ENCODE measurements at places on chromosomes 5 and 9.

DNA sequence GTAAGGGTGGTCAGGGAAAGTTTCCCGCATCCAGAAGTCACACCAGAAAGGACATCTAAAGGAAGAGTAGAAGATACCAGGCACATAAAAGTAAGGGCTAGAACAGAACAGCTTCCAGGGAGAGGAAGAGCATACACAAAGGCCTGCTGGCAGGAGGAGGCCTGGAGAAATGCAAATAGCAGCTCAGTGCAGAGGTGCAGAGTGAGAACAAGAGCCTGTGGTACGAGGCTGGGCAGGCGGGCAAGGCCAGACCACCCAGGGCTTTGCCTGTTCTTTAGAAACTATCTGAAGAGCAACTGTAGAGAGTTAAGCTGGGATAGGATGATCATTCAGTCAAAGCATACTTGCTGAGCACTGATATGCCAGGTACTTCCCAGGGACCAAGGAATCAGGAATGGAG lies 115.3 kb downstream of the DROSHA start:
- DNase-seq: no peak

DNA sequence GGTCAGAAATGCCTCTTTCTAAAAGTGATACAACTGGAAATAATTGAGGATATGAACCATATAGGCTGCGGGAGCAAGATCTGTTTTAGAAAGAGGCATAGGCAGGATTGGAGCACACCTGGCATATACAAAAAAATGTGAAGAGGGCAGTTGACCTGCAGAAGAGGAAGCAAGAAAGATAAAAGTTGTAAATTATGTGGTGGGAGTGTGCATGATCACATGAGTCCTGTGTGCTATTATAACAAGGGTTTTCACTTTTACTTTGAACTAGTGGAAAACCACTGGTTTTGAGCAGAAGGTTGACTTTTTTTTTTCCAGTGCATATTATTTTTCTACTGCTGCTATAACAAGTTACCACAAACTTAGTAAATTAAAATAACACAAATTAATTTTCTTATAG lies 489.3 kb downstream of the ANXA1 start:
- no peak for DNase-seq

GRCh38 chr9:111949919-111950318 lies 53.3 kb downstream of the UGCG start:
- DNase-seq: no peak

GRCh38 chr5:151156507-151157420 lies 815 bp downstream of the ANXA6 start:
- peak; percentile 60 for DNase-seq

DNA sequence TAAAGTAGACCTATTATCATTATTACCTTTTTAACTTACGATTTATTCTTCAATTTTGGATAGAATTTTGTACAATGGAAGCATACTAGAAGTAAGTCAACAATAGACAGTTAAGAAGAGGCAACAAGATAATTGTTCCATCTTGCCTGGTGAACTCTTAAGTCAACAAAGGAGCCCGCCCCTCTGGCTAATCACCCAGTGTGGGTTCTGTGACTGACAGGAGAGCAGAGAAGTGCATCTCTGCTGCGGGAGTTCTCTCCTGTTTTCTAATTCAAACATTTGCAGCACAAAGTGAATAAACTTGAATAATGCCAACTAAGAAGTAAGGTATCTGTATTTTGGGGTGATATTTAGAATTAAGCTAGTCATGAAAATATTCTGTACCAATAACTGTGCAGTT lies 6.7 kb upstream of the ISL1 start:
- DNase-seq: no peak

DNA sequence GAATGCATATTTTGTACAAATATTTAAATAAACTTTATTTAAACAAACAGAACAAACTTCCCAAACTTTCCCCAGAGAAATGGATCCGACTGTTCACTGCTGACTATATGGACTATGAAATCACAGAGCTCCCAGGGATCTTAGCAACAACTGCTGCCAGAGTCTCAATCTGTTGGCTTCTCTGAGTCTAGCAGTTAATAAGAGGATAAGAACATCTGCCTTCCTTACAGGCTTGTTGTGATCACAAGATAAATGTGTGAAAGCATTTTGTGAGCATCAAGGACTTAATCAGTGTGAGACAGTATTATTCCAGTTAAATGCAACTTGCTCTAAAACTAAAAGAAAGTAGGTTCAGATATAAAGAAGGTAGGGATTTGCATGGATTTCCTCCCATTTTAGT lies 31.4 kb upstream of the MYOT start:
- no peak for DNase-seq
